ENCODE measurements at places on chromosomes 2 and 18. TPM values are rescaled to one million over a fixed set of nuclear protein-coding genes. Genes with fewer than 3 reads are reported as not detected.

DNA sequence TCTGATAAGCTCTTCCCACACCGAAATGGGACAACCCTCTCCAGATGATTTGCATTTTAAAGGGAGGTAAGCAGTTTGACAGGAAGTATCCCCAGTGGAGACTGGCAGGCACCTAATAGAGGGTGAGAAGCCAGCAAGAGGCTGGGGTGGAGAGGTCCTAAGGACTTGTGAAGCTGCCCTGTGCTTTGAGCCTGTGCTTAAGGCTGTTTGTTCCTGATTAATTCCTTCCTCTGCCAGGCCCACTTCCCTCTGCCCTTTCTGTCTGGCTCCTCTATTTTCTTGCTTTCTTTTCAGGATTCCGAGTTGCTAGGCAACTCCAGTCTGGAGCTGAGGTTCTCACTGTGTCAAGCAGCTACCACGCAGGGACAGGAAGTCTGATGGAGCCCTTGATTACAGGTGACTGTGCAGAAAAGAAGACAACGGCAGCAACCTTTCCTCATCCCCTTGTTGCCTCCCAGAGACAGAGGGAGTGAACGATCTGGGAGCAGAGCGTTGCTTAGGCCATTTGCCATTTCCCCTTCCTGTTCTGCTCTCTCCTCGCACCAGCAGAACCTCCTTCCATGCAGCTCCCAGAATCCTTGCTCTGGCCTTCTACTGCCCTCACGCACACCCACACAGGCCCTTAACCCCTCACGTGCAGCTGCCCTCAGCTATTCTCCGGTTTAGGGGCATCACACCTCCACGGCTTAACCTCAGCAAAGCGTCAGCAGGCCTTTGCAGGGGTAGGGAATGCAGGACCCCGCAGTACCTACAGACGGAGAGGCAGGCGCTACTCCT, 103.6 kb upstream of the CELF4 start:
- no peak for DNase-seq
- peaks cover 11% of the 10 kb centered on the region for H3K4me1 ChIP-seq
- H3K27ac ChIP-seq: no peak overlapping the region
- no peaks in the 10 kb centered on the region for H3K36me3 ChIP-seq
- no peak overlapping the region for H3K4me3 ChIP-seq

DNA sequence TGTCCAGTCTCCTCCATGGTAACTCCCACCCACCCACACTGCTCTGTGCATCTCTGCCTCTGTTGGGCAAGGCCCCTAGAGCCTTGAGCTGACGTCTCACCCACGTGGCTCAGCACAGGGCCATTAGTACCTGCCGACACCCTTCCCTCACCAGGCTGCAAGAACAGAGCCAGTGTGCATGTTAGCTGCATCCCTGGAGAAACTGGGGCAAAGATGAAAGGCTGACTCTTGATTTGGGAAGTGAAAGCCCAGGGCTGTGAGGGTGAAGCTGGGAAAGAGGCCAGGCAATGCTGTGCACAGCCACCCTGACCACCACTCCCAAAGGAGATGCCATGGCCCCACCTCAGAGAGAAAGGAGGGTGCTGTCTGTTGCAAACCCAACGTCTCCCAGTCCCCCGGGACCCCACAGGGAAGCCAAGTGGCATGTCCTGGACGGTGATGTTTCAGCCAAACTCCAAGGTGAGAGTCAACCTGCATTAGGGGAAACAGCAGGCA, 20.0 kb upstream of the HPCAL1 start:
- no peak overlapping the region for H3K27ac ChIP-seq
- peaks cover 17% of the 10 kb centered on the region for H3K27me3 ChIP-seq
- H3K36me3 ChIP-seq: no peaks in the 10 kb centered on the region
- no peak overlapping the region for H3K4me3 ChIP-seq

DNA sequence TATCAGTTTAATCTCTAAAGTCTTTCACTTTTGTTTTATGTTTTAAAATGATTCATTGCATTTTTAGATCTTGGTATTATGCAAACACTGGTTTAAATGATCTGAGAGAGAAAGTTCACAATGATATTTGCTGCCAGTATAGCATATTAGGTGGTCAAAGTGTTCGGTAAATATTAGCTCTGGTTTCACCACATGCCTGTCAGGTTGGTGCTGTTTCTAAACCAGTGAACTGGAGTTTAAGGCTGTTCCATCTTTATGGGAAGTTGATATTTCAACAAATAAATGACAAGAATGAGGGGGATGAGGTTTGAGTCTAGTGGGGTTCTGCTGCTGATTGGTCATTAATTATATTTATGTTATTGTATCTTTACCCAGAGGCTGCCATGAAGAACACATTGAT, 436.4 kb downstream of the DCDC2C start:
- peaks cover 3% of the 10 kb centered on the region for H3K27me3 ChIP-seq
- peak overlapping the region; percentile 33 for H3K27ac ChIP-seq
- no peaks in the 10 kb centered on the region for H3K36me3 ChIP-seq
- no peak overlapping the region for H3K4me3 ChIP-seq
- DNase-seq: no peak

DNA sequence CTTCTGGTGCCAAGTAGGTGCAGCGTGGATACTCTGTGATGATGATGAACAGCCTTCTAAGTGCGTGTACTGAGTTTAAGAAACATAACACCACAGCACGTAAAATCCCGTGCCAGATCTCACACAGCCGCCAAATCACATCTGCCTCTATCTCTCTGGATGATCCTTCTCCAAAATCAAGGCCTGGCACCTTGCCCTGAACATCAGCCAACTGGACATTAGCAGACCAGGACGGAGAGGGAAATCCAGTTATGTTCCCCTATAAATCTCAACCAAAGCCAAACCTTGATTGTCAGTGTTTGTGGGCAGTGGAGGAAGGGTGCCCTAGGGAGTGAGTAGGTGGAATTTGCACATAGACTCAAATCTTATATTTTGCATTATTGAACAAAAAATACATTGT, 164.3 kb downstream of the MIB1 start:
- no peak for DNase-seq
- no peaks in the 10 kb centered on the region for H3K36me3 ChIP-seq
- H3K4me3 ChIP-seq: no peak overlapping the region
- peaks cover 2% of the 10 kb centered on the region for H3K4me1 ChIP-seq
- H3K27me3 ChIP-seq: peaks cover 5% of the 10 kb centered on the region

- H3K36me3 ChIP-seq: no peaks in the 10 kb centered on the region
These were observed 665 bp upstream of the CACNB4 start for GRCh38 chr2:152099367-152100050.

DNA sequence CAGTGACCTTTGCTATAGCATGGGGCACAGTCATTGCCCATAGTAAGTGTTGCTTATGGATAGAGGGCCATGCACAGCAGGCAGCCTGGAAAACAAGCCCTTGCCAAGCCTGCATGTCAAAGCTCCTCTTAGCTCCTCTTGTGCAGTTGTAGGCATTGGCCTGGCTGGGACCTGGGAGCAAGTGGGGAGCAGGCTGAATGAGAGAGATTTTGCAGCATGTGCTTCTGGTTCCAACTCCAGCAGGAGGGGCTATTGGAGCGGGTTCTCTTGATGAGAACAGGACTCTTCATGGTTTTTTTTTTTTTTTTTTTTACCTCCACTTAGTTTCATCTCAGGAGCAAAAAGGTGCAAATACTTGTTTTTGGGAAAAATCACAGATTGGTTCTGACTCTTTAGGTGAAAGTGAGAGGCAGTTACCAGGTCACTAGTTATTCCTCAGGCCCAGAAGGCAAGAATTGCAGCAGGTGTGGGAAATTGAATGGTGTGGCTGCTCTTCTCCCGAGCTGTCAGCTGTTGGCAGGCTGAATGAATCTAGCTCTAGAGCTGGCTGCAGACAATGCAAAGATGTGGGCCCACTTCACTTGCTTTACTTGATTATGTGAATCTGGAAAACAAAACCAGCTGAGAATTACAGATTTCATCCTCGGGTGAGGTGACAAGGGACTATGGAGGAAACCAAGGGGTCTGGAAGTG, 95.9 kb downstream of the MAP4K4 start:
- no peak overlapping the region for H3K4me3 ChIP-seq
- H3K27ac ChIP-seq: peak overlapping the region; percentile 69
- H3K36me3 ChIP-seq: peaks cover 6% of the 10 kb centered on the region
- no peak for DNase-seq
- H3K27me3 ChIP-seq: no peaks in the 10 kb centered on the region

Gene SCTR
- total RNA-seq: 34.9 TPM

Gene SLC16A14
- total RNA-seq: 2.4 TPM

All from progenitor cell of endocrine pancreas (in vitro differentiated cells).